ENCODE measurements at places on chromosomes 4 and X. TPM values are rescaled to one million over a fixed set of nuclear protein-coding genes. Genes with fewer than 3 reads are reported as not detected.
A peak's percentile ranks its signal among the peaks of the same experiment; 100 is the strongest.

Gene ACOT9
- 56.3 TPM for total RNA-seq

DNA sequence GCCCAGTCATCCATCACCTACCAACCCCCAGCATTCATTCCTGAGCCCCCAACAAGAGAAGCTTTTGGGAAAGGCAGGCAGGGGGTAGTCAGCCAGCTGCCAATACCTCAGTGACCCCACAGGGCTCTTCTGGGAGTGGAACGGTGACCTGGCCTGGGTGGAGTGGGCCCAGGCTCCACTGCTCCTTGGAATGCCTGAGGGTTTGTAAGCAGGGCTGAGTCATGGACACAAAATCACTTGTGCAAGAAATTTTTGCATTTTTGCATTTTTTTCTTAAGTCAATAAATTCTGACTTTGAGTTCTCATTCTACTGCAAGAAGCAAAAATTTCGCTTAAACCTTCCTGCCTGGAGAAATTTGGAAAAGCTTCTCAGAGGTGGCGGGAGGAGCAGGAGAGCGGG is 18.5 kb downstream of the SORCS2 start:
- DNase-seq, result no peak

Gene GLOD5
- total RNA-seq, result not detected

Gene NLGN3
- total RNA-seq, result 2.1 TPM

DNA sequence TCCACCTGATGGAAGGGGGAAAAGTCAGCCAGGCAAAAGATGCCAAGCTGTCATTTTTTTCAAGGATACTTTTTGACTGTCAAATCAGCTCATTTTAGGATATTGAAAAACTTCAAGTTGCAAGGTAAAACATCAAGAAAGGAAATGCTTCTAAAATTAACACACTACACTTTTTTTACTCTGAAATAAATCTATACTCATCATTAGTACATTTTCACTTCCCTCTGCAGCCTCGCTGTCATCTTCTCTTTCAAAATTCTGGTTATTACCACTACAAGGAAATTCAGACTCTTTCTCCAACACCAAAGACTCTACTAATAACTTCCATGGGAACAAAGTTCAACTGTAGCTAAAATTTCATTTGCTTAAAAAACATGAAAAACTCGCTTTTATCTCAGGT is 41.6 kb downstream of the APBB2 start:
- no peak for DNase-seq

Gene ACSL1
- total RNA-seq, result 27.1 TPM

Gene CDX4
- not detected for total RNA-seq

Gene FAM9C
- total RNA-seq, result not detected

GRCh38 chr4:53717064-53717549 is 125.8 kb upstream of the LNX1 start:
- DNase-seq, result no peak

GRCh38 chrX:146907391-146908240 is 93.1 kb upstream of the CXorf51A start:
- no peak for DNase-seq

GRCh38 chr4:55184600-55185523 is 59.5 kb upstream of the KDR start:
- peak; percentile 15 for DNase-seq

Data from activated naive CD4-positive, alpha-beta T cell treated with anti-CD3 and anti-CD28 coated beads, Interleukin-2, amount 50 U/mL, for 72 hours (primary cell).